ENCODE measurements at places on chromosomes 3 and 15. TPM values are rescaled to one million over a fixed set of nuclear protein-coding genes. Genes with fewer than 3 reads are reported as not detected.

The OR5K2 gene
- total RNA-seq = not detected

The CA12 gene
- total RNA-seq = not detected

The PDZRN3 gene
- total RNA-seq = not detected

DNA sequence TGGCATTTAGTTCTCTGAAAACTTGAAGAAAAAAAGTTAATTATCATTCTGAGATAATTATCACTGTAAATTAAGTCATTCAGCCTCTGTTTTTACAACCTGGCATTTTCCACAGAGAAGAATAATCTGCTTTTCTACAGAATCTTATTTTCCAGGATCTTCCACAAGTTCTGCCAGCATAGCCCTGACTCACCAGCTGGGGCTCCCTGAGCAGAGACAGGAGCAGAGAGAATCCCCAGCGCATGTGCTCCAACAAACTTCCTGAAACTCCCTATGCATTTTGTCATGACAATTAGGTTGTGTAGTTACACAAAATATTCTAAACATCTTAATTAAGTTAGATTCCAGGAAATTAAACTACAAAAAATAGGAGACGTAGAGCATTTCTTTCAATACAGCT lies 32.1 kb upstream of the TMEM207 start:
- H3K4me1 ChIP-seq = no peaks in the 10 kb centered on the region
- no peak overlapping the region for H3K4me3 ChIP-seq
- H3K27ac ChIP-seq = no peak overlapping the region
- no peaks in the 10 kb centered on the region for H3K36me3 ChIP-seq

- no peak overlapping the region for H3K4me3 ChIP-seq
- no peaks in the 10 kb centered on the region for H3K27me3 ChIP-seq
- no peaks in the 10 kb centered on the region for H3K4me1 ChIP-seq
- no peak for DNase-seq
- H3K36me3 ChIP-seq = peaks cover 7% of the 10 kb centered on the region
Observed at GRCh38 chr3:191774485-191774884, 313.5 kb downstream of the PYDC2 start.
